ENCODE measurements at places on chromosomes 4 and X. TPM values are rescaled to one million over a fixed set of nuclear protein-coding genes. Genes with fewer than 3 reads are reported as not detected.

- DNase-seq = no peak
Measured at GRCh38 chrX:29422034-29422433, 793.3 kb upstream of the MAGEB2 start.

GRCh38 chr4:108888769-108889168, 125.9 kb upstream of the ETNPPL start:
- DNase-seq = no peak

GRCh38 chrX:85569686-85570085, 190.2 kb upstream of the POF1B start:
- no peak for DNase-seq

GRCh38 chr4:57119054-57119651, 9.0 kb upstream of the IGFBP7 start:
- DNase-seq = peak; percentile 74

DNA sequence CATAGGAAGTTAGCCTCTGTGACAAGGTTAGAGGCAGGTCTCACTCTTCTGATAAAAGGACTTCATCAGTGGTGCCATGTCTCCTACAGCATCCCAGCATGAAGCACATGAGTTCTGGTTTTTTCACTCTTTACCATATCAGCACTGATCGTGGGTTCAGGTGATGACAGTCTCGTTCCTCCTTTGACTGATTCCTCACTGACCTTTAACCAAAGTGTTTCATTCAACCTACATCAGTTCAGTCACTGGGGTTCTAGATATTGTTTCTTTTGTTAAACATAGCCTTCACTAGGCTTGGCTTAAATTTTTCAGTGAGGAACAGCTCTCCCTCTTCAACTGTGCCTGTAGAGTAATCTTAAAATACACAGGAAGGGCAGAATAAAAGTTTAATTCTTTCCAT, 9.6 kb upstream of the MAGEA8 start:
- no peak for DNase-seq

- no peak for DNase-seq
Measured at GRCh38 chr4:189548484-189549125, 392.1 kb upstream of the FRG1 start.

- no peak for DNase-seq
Measured at GRCh38 chrX:39445336-39445735, 644.1 kb downstream of the MID1IP1 start.

DNA sequence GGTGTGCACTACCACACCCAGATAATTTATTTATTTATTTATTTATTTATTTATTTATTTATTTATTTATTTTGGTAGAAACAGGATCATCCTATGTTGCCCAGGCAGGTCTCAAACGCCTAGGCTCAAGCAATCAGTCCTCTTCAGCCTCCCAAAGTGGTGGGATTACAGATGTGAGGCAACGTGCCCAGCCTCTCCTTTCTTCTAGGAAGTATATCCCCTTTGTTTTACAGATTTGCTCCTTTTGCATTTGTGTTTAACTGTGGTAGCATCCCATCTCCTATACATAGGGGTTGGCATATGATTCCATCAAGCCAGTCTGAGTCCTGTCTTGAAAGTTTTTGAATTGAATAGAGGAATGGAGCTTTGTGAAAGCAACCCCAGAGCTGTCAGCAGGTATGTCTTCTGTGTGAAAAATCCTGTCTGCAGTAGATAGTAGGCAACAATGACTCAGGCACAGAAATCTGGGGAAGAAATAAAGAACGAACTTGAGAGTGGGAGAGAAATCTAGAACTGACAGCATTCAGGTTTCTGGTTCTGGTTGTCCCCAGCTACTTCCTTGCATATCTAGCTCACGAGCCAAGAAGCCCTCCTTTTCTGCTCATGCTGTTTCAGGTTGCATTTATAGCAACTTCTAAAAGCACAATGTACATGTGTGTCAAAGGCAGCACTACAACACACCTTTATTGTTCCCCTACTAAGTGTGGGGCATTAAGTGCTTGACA, 113.7 kb upstream of the LSM6 start:
- no peak for DNase-seq

DNA sequence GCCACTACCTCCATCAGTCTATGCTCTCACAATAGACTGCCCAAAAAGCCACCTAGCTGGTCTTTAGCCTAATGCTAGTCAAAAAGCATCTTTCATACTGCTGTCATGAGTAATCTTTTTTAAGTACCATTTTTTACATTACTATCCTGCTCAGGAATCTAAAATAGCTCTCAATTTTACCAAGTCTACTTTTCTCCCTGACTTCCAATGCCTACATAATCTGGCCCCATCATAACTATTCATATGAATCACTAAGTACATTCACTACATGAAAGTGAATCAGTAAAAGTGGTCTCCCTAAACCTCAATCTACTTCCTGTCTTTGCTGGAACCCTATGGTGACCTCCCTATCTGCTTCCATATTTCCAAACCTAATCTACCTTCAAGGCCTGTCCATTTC, 105.9 kb downstream of the THOC2 start:
- DNase-seq = peak; percentile 2

DNA sequence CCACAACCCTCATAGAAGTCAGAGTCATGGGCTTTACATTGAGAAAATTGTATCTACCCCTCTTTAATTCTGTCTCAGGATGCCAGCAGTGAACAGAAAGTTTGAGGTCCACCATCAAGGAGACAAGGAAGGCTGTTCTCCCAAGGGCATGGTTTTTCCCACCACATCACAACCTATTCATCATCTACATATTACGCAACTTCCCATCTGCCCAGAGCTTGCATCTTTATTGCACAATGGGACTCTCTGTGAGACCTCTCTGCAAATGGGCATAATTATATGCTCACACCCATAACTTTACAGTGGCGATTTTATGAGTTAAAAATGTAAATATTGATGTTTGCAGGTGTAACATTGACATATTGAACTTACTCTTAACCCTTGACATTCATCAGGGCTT, 38.9 kb downstream of the PAGE2 start:
- DNase-seq = no peak

- DNase-seq = no peak
Measured at GRCh38 chr4:27066591-27066990, 205.9 kb downstream of the STIM2 start.

Gene PPP4R3C
- polyA plus RNA-seq = not detected

Gene SPOCK3
- not detected for polyA plus RNA-seq

Gene AKAP14
- not detected for polyA plus RNA-seq

Gene MAGEA2B
- polyA plus RNA-seq = not detected

Gene GYG2
- polyA plus RNA-seq = 19.6 TPM

Gene SLC6A14
- not detected for polyA plus RNA-seq
